ENCODE measurements at places on chromosomes 16 and 17. TPM values are rescaled to one million over a fixed set of nuclear protein-coding genes. Genes with fewer than 3 reads are reported as not detected.

SRCIN1 gene
- total RNA-seq: 1.0 TPM

DNA sequence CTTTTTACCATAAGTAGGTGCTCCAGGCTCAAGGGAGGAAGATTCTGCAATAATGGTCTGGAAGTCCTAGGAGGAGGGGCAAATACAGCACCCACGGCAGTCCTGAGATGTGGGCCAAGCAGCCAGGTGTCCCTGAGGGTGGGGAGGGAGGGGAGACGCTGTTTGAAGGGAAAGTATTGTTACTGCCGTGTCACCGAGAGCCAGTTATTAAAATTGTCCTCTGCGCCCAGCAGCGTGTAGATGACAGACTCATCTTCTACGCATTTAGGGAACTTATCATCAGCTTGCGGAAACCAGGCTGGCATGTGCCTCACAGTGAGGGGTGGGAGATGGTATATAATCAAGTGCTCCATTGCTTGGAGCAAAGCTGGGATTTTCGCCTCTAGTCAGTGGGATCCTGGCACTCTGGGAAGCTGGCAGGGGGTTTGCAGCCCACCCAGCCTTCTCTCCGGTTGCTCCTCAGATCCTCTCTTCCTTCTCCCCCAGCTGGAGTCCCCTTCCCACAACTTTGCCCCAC, 104.6 kb downstream of the OR1D5 start:
- no peak overlapping the region for H3K27ac ChIP-seq
- H3K4me1 ChIP-seq: peaks cover 3% of the 10 kb centered on the region
- no peaks in the 10 kb centered on the region for H3K36me3 ChIP-seq
- DNase-seq: peak; percentile 6

- peak overlapping the region; percentile 97 for H3K4me3 ChIP-seq
- no peaks in the 10 kb centered on the region for H3K27me3 ChIP-seq
- peak overlapping the region; percentile 88 for H3K27ac ChIP-seq
Measured at GRCh38 chr16:74297145-74297665, 591 bp downstream of the PSMD7 start.

ZFPM1 gene
- 3.5 TPM for total RNA-seq

METRNL gene
- 41.6 TPM for total RNA-seq

DNA sequence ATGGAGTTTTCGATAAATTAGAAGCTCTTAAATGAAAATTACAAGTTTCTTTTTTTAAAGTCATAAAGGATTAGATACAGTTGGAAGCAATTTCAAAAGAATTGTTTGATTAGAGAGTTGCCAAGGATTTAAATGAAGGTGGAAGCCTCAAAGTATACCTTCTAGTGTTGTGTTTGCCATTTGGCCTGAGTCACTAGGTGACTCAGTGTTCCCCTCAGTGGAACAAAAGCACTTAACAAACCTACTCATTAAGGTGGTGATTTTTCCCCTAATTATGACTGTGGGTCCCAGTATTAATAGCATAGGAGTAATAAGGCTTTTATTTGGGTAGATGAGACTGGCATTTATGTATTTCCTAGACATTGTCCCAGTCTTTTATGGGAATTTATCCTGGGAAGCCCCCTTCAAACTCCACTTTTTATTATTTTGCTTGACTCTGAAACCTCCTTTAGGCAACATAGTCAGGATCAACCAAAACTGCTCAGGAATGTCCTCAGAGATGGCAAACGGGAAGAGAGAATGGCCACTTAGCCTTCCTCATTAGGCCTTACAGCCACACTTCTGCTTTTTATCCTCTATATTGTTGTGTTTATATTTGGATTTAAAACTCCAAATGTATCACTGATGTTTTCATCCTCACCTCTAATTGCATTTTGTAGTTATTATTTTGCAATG, 161.0 kb downstream of the FTO start:
- H3K4me1 ChIP-seq: no peaks in the 10 kb centered on the region
- H3K27ac ChIP-seq: no peak overlapping the region
- no peak overlapping the region for H3K4me3 ChIP-seq

DNA sequence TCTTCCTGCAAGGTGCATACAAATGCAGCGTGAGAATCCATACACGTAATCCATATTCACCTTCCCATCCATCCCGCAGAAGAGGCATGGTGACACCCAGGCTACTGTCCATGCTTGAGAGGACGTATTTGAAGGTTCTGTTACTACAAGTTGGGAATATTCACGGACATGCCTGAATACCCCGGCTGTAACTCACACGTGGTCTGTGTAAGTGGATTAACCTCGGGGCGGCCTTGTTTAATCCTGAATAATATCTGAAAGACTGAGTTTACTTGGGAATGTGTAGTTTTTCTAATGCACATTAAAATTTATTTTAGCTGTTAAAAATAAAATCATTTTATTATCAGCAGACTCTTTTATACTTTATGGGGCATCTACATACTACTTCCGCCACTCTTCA, 13.1 kb downstream of the CPSF4L start:
- no peak overlapping the region for H3K27ac ChIP-seq
- no peaks in the 10 kb centered on the region for H3K4me1 ChIP-seq
- H3K27me3 ChIP-seq: no peaks in the 10 kb centered on the region
- no peak overlapping the region for H3K4me3 ChIP-seq

DNA sequence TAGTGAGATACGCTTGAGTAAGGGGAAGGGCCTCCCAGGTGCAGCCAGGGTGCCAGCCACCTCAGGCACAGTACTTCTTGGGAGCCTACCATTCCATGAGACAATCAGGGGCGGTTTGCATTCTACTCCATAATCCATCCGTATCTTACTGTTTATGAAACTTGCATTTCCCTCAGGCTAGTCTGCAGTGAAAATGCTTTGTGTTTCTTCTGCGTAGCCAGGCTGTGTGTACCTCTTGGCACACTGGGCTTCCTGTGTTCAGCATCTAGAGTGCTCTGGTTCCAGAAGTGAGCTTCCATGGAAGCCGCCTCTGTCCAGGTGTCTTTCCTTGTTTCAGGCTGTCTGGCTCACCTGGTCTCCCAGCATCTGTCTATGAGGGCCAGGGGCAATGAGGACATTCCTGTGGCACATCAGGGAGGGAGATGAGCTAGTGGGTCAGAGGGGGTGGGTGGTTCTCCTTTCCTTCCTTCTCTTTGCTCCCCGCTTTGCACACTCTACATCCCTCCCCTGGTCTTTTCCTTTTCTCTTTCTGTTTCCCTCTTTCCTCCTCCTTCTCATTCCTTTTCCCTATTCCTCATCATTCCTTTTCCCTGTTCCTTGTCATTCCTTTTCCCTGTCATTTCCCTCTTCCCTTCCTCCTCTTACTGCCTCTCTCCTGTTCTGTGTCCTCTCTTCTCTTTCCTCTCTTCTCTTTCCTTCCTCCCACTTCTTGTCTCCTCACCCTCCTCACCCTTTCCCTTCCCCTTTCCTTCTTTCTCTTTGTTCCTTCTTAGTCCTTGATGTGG, 386.5 kb downstream of the CPPED1 start:
- no peak overlapping the region for H3K4me3 ChIP-seq
- no peak for DNase-seq
- no peak overlapping the region for H3K27ac ChIP-seq
- no peaks in the 10 kb centered on the region for H3K4me1 ChIP-seq

GRCh38 chr16:22751685-22752084, 62.3 kb upstream of the HS3ST2 start:
- no peak overlapping the region for H3K27ac ChIP-seq

All from ovary (tissue), 10 donors.